ENCODE measurements at places on chromosomes 1 and 21. TPM values are rescaled to one million over a fixed set of nuclear protein-coding genes. Genes with fewer than 3 reads are reported as not detected.

The TSPAN2 gene
- 19.7 TPM for total RNA-seq

- no peak for DNase-seq
Measured at GRCh38 chr1:223760833-223761232, 48.5 kb downstream of the CAPN2 start.

- DNase-seq, result no peak
Measured at GRCh38 chr1:158285756-158286241, 3.9 kb upstream of the CD1C start.

DNA sequence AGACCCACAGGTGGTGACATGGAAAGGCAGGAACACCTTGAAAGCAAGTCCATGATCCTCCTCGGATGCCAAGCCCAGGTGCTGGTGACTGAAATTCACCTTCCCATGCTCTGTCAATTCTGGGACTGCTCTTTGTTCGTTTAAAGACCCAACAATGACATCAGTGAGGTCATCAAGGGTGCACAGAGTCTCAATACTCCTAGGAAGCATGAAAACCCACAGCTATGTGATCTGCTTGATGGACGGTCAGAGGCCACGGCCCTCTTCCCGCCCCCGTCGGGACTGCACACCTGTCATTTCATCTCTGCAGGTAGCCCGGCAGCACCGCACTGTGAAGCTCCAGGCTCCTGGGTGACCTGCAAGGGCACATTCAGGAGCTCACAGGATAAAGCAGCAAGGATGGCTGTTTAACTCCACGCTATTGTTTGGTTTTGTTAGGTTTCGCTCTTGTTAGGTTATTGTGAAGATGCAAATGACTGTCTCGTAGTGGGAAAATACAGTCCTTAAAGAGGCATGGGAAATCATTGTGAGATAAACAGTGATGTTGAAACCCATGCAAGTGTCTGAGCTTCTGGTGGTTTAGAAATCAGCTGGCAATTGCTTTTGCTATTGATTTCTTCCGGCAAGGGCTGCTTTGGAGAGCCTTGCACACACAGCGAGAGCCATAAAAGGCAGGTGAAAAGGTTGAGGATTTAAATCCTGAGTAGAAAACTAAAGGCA, 124.8 kb upstream of the AJAP1 start:
- peak; percentile 8 for DNase-seq
